NCI-H446 (cell line): ENCODE measurements at places on chromosomes 1 and 21.

- DNase-seq, result no peak
These were observed 61.8 kb upstream of the TTLL7 start for GRCh38 chr1:84060781-84061180.

GRCh38 chr1:6243993-6244392 lies at the start of gene HES3:
Gene HES3 (plus strand): TSS chr1:6244179. CDS start chr1:6244366, 187 bp downstream.
- DNase-seq, result no peak

DNA sequence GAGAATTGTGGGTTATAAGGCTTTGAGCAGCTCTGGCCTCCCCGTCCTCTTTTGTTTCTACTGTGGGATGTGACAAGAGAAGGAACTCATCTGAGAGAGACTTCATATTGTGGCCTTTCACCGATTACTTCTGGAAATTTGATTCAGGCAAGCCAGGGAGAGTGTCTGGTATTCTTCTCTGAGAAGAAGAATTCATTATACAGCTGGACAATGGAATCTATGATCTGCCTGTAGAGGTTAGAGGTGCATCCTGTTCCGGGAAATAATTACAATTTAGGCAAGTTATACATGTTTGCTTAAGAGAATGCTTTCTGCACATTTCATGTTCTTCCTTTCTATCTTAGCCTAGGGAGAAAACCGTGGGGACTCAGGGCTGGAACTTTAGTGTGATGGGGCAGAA lies 12.8 kb upstream of the RNU1-2 start:
- DNase-seq, result no peak

- DNase-seq, result no peak
These were observed at the start of gene PLA2G4A for GRCh38 chr1:186828611-186829454. Gene PLA2G4A (plus strand): TSS chr1:186828949. CDS start chr1:186854355, 25,406 bp downstream.

- DNase-seq, result no peak
These were observed 263.9 kb downstream of the DNM3 start for GRCh38 chr1:172105230-172105629.

DNA sequence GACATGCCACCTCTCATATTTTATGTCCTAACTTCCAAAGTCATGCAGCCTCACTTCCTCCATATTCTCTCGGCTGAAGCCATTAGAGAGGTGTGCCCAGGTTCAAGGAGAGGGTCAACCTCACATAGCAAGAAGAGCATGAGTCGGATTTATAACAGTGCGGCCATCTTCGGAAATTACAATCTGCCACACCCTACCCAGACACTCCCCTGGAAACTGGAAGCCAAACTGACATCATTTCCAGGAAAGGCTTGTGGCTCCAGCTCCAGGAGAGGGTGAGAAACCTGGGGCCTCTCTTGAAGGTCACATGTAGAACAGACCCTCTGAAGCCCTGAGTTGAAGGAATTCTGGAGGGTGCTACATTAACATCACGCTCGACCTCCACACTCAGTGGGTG lies 73.5 kb downstream of the RRAGC start:
- no peak for DNase-seq

- peak; percentile 5 for DNase-seq
These were observed 195.8 kb upstream of the PKN2 start for GRCh38 chr1:88488237-88488636.

DNA sequence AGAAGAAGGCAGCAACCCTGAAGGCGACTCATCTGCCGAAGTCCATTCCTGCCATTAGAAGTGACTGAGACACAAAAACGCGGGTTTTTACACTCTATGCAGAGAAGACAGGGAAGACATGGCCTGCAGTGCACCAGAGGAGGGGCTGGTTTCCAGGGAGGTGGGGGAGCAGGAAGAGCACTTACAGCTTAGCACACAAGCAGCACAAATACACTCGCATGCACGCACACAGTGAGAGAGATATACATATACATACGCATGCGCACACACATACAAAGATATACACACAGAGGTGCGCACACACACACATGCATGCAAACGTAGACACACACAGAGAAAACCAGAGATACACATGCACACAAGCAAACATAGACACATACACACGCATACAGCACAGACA lies 210.9 kb upstream of the CSF3R start:
- DNase-seq, result no peak

DNA sequence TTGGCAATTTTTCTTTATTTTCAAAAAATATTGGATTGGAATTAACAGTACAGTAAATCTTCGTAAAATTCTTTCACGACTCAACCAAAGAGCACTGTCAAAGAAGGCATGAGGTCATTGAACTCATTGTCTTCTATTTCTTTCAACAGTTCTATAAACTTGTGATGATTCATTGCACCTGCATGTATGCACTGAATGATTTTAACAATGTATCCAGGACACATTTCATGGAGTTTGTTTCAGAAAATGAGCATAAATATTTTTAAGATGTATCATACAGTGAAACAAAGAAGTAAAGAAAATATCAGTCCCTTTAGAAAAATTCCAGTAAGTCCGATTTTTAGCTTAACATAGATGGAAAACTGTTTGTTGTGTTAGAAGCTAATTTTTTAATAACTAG lies 33.6 kb upstream of the CD34 start:
- DNase-seq, result no peak

- DNase-seq, result no peak
These were observed 65.4 kb downstream of the MACF1 start for GRCh38 chr1:39269791-39270342.

- DNase-seq, result no peak
These were observed 171.7 kb downstream of the NEK7 start for GRCh38 chr1:198328458-198329032.

- DNase-seq, result no peak
These were observed 370.2 kb upstream of the DAB1 start for GRCh38 chr1:57794078-57794477.

GRCh38 chr21:35954066-35954465 lies 106.3 kb downstream of the SETD4 start:
- DNase-seq, result no peak

GRCh38 chr1:205918955-205919746 lies 24.1 kb downstream of the SLC26A9 start:
- peak; percentile 82 for DNase-seq

DNA sequence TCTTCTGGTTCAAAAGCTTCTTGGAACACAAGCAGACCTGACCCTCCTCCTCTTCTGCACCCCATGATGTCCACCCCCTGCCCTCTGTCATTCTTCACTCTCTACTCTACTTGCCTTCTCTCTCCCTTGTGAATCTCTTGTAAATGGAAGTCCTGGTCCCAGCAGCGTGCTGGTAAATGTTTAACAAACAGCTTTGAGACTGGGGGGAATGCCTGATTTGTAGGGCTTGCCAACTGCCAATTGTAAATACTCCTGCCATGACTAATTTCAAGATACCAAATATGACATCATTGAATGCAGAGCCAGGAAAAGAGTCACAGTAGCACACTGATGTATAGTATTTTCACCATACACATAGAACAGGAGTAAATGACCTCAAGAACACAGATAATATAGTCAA lies 40.9 kb upstream of the LRRN2 start:
- peak; percentile 79 for DNase-seq

- peak; percentile 97 for DNase-seq
These were observed 10.5 kb upstream of the SRP9 start for GRCh38 chr1:225766967-225767633.

- DNase-seq, result no peak
These were observed 17.6 kb downstream of the GALNT2 start for GRCh38 chr1:230084408-230085177.

DNA sequence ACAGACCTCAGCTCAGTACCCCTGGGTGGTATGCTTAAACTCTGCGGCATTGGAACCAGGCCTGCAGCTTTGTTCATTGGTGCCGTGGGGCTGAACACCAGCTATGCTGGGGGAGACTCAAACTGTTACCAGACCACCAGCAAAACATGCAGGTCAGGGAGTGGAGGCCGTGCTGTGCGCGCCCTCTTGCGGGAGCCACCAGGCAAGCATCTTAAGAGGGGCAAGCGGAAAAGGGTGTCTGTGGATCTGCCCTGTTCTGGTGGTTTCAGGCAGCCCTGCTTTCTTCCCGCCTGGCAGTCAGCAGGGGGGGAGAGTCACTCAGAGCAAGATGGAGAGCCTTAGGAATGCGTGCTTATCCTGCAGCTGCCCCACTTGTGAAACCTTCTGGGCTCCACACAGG lies 276.9 kb upstream of the ZRANB2 start:
- DNase-seq, result no peak

- DNase-seq, result no peak
These were observed 61.9 kb downstream of the TIAM1 start for GRCh38 chr21:31282095-31282709.

DNA sequence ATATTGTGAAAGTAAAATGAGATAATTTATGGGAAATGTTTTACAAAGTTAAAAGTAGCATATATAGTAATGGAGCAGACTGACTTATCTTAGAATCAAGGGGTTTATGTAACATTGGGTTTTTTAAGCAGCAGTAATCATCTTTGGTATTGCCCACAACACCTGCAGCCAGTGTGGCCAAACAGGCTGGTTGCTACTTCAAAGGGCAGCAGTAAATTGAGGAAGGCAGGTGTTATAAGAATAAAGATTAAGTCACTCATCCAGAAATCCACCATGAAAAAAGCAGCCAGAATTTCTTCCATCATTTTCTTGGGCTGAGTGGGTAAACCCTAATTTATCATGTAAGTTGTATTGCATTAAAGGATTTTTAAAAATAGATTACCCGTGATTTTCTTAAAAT lies 16.7 kb downstream of the DYNLT5 start:
- DNase-seq, result no peak

GRCh38 chr1:44652445-44653106 lies 21.7 kb downstream of the TMEM53 start:
- DNase-seq, result peak; percentile 85

DNA sequence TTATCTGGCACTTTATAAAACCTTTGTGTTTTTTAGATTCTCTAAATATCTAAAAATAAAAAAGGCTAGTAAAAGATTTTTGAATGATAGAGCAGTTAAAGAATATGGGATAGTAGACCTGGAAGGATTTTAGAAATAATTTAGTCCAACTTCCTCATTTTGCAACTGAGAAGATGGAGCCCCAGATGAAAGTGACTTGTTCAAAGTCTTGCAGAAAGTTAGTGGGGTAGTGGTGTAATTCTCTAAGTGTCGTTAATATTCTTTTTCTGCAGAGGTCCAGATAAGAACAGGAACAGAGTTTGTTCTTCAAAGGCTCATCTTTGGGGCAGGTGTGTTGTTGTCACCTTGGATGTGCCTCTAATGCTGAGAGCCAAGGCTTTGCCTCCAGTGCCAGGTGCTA lies 159.5 kb downstream of the DISC1 start:
- no peak for DNase-seq

GRCh38 chr1:222071387-222071786 lies 329.5 kb upstream of the DUSP10 start:
- peak; percentile 69 for DNase-seq

DNA sequence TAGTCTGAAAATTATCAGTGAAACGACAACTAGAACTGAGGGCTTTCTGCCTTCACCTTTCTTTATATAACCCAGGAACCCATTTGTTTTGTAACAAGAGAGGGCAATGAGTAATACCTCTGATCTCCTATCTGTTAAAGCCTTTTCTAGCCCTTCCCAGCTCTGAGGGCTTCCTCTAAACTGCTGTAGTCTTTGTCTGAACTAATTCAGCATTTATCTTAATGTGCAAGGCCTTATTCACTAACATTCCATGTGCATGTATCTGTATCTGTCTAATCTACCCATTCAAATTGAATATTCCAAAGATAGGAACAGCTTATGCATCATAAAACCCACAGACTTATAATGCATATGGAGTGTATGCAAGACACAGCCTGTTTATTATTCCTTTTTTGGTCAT lies 167.1 kb downstream of the LYPLAL1 start:
- DNase-seq, result no peak

GRCh38 chr1:157104598-157105293 lies 5.1 kb upstream of the ETV3L start:
- DNase-seq, result no peak

GRCh38 chr1:160200786-160201185 lies 4.4 kb upstream of the PEA15 start:
- no peak for DNase-seq

GRCh38 chr1:160428053-160428452 lies 27.7 kb downstream of the VANGL2 start:
- DNase-seq, result no peak

GRCh38 chr1:1927751-1928150 lies 8.7 kb upstream of the TMEM52 start:
- DNase-seq, result no peak

- no peak for DNase-seq
These were observed 134.9 kb downstream of the RHOU start for GRCh38 chr1:228870041-228870713.

GRCh38 chr1:89022167-89022959 lies at the start of gene GBP3:
Gene GBP3 (minus strand): TSS chr1:89022866. CDS start chr1:89020721, 2,145 bp downstream.
- no peak for DNase-seq

- no peak for DNase-seq
These were observed 7.1 kb upstream of the MAP1LC3C start for GRCh38 chr1:242005866-242006535.

DNA sequence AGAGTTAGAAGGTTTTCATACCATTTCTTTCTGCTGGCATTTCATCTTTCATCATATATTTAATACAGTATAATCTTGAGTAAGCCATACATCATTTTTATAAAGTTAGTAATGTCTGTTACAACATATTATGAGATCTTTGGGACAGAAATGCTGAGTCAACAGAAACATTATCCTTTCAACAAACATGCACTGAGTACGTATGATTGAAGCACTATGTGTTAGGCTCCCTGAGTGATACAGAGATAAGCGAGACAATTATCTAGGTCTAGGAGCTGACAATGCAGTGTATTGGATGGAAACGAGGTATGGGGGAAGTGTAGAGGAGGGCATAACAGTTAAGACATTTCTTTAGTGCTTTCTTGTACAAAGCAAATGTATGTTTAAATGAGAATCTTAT lies 19.7 kb upstream of the GPR52 start:
- no peak for DNase-seq

DNA sequence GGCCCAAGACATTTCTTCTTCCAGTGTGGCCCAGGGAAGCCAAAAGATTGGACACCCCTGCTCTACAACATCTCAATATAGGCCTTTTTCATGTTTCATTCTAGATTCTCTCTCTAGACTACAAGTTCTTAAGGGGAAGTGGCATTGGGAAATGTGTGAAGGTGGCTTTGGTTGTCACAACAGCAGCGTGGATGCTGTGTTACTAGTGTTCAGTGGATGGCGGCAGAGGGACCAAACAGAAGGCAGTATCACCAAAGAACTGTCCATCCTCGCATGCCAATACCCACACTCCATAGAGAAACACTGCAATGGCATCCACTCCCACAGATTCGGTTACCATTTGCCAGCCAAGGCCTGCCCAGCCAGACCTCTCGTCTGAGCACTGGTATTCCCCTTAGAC lies 24.3 kb upstream of the IFNAR2 start:
- DNase-seq, result no peak

GRCh38 chr1:27473755-27474154 lies 16.2 kb downstream of the WASF2 start:
- DNase-seq, result no peak

DNA sequence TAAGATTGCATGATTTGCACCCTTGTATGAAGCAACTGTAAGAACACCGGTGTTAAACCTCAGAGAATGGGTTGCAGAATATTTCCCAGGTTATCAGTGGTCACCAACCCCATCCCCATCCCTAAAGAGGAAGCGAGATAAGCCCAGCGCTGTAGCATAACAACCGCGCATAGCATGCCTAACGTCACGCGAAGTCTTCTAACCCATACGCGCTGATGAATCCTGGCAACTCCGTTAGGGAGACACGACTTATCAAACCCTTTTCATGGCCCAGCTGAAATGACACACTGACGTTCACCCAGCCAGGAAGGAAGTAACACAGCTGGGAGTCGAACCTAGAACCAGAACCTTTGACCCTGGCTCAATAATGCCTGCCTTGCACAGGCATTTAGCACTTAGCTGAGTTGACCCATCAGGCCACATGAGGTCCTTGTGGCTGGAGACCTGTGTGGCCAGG lies 24.2 kb downstream of the TMEM51 start:
- no peak for DNase-seq

- no peak for DNase-seq
These were observed 139.4 kb upstream of the B3GALT2 start for GRCh38 chr1:193325771-193326170.
